ENCODE measurements at places on chromosomes 1 and 21.

DNA sequence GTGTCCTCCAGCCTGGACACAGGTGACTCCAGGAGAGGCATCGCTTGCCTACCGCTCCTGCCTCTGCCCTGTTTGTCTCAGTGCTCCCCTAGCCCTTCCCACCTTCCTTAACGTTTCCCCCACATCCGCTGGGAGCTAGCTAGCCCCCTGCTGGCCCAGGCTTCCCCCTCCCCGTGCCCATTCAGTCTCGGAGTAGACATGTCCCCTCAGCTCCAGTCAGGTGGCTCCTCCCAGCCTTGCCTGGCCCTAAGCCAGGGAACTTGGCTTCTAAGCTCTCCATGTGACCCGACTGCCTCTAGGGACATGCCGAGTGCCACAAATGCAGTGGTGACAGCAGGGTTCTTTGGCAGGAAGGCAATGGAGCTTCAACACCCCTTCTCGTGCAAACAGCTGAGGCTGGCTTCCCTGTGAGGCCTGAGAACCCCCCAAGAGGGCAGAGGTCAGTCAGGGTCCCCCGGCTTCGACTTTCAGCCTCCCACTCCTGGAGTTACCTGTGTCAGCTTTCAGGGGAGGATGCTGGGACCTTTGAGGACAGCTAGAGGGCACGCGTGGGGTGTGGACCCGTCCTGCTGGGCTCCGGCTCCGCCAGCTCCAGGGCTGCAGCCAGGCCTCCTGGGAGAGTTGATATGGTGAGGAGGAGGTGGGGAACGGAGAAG is 16.2 kb downstream of the DRAXIN start:
- peak; percentile 93 for DNase-seq

DNA sequence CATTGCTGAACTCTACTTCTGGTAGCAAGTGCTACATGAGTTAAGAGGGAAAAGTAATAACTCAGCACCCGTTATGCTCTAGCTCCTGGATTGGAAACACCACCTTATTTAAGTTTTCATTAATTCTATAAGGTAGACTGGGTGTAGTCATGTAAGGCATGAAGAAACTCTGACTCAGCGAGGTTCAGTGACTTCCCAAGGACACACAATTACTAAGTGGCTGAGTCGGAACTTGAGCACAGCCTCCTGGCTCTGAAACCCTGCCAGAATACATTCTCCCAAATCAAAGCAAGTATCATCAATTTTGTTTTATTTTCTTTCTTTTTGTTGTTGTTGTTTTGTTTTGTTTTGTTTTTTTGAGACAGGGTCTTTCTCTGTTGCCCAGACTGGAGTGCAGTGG is 29.1 kb upstream of the SCCPDH start:
- no peak for DNase-seq

GRCh38 chr1:159248311-159248710 is 43.6 kb downstream of the ACKR1 start:
- no peak for DNase-seq

GRCh38 chr1:31583995-31584868 is 7.9 kb downstream of the TINAGL1 start:
- no peak for DNase-seq

- DNase-seq, result no peak
These were observed 273.1 kb downstream of the MATN1 start for GRCh38 chr1:30450148-30450817.

DNA sequence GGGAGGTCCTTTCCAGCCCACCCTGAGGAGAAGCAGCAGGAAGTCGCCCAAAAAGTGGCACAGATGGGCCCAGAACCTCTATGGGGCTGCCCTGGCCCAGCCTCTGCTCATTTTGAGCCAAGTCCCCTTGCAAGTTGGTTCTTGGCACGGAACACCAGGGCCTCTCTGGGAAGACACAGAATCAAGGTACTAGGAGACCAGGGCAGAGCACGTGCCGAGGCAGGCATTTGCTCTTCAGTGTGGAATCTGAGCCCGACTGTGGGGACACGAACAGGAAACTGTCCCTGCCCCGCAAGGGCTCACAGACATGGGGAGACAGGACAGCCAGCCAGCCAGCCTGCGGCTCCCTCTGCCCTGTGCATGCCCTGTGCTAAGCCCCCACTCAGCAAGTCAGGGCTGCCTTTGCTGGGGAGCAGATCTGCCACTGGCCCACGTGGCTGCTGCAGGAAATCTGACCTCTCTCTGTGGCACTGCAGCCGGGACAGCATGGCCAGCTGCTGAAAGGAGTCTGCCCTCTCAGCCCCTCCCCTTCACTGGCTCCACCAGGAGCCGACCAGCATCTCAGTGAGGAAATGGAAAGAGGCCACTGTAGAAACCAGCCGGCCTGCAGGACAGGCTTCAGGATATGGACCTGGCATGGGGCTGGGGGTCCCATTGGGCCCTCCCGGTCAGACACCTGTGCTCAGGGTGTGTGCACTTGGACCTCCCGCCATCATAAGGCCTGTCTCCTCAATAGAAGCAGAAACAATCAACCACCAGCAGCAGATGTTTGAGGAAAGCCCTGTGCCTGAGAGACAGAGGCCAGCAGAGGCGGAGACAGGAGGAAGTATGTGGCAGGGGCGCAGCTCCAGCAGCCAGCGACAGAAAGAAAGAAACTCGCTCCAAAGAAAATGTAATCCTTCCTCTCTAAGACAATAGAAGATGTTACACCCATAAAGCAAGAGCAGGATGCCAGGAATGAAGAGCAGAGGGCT is 3.7 kb downstream of the ARHGEF16 start:
- no peak for DNase-seq

DNA sequence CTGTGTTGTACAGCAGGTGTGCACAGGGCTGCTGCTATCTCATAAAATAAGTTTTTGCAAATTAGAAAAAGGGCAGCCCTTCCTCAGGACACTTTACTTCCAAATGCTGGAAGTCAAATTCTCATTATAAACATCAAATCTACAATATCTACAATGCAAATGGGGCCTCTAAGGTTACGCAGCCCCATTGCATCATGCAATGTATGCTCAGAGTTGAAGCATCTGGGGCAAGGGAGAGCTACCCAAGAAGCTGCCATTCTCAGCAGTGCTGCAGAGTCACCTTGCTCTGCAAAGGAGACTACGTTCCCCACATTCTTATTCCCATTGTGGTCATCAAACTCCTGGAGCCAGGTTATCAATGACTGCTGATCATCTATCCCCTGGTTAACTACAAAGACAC is 208.9 kb upstream of the POGK start:
- no peak for DNase-seq

DNA sequence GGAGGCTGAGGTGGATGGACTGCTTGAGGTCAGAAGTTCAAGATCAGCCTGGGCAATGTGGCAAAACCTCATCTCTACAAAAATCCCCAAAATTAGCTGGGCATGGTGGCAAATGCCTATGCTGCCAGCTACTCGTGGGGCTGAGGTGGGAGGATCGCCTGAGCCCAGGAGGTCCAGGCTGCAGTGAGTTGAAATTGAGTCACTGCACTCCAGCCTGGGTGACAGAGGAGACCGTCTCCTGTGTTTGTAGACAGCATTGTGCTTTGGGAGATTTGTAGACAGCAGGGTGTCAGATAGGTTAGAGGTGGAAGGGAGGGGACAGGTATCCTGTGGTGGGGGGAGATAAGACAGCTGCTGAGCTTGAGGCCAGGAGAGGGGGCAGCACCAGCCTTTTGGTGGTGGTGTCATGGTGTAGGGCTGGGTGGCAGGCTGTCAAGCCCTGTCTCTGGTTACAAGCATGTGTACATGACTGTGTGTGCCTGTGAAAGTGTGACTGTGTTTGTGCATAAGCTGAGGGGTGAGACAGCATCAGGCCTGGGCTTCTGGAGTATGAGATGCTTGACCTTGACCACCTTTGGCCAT is 15.2 kb downstream of the PPFIA4 start:
- no peak for DNase-seq

GRCh38 chr1:55089683-55090082 is 50.3 kb downstream of the PCSK9 start:
- no peak for DNase-seq

GRCh38 chr1:159339536-159339935 is 37.4 kb downstream of the FCER1A start:
- no peak for DNase-seq

DNA sequence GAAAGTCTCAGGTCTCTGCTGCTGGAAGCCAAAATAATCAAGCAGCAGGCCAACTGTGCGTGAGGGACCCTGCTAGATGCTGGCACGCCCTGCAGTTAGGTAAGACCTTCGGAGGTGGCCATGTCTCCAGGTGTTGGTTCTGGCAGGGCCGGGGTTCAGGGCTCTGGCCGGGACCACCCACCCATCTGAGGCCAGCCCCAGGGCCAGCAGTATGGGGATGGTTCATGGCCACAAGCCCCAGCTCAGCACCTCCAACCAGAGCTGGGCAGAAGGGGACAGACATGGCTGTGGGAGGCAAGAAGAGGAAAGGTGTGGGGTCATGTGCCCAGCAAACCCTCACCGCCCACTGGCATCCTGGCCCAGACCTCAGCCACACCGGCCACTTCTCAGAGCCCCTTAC is 23.3 kb downstream of the LRP8 start:
- DNase-seq, result no peak

DNA sequence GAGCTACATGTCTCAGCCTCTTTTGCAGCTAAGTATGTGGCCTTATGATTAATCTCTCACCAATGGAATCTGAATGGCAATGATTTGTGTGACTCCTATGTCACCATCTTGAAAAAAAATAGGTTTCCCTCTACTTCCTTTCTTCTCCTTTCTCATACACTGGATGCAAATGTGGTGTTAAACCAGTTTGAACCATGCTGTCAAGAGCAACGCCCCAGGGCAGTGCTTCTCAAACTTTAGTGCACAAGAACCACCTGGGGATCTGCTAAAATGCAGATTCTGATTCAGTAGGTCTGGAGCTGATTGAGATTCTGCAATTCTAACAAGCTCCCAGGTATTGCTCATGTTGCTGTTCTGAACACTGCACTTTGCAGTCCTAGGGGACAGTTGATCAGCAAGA is 44.7 kb upstream of the ZNF644 start:
- DNase-seq, result no peak

- peak; percentile 66 for DNase-seq
These were observed 55.6 kb downstream of the NKAIN1 start for GRCh38 chr1:31183927-31184554.

DNA sequence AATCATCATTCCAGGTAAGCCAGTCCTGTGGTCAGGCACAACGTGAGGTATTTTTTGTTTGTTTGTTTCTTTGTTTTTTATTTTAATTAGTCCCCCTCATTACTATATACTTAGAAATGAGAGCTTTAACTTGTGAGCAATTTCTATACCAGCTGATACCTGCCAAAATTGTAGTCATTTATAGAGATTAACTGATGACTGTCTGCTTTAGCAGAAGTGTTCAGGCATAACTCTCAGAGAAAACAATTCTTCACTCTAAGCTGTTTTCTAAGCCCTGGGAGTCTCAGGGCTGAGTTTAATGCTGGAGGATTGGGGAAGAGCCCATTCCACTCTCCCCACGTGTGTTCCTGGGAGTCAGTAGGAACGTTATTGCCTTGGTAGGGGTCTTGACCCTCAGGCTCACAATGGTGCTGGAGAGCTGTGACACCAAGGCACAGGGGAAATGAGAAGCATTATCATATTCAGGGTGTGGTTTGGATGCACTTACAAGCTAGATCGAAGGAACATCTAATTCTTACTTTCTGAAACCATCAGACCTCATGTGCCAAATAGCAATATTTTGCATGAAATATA is 168.2 kb downstream of the CLIC6 start:
- no peak for DNase-seq

DNA sequence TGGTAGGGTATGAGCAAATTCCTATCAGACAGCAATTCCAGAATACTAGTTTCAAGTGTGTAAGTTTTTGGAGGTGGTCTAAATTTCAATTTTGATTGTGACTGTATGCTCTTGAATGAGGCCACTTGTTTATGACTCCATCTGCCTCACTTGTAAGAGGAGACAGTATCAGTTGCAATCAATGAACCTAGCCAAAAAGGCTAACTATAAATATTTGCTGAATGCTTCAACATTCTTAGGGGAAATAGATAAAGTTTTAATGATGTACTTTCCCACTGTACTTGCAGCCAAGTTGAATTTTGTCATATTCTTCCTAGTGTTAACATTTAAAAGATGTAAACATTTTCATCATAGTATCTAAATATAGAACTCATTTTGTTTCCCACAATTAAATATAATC is 32.1 kb upstream of the RWDD3 start:
- no peak for DNase-seq

GRCh38 chr1:30405081-30405480 is 318.3 kb downstream of the MATN1 start:
- DNase-seq, result no peak

DNA sequence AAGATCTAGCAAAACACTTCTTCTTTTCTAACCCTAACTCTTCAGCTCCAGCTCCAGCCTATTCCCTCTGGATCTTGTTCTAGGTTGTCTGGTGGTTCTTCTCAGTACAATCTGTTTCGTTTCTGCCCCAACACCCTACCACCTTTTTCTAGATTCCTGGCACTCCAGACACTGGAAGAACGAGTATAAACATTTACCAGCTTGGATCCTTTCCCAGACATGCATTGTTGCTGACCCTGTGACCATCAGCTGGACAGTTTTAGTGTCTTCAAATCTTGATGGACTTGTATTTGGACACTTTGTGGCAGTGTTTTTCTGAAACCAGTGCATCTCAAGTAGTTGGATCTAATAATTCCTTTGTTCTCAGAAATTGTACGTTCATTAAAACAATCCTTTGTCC is 30.6 kb upstream of the CACNA1E start:
- no peak for DNase-seq

DNA sequence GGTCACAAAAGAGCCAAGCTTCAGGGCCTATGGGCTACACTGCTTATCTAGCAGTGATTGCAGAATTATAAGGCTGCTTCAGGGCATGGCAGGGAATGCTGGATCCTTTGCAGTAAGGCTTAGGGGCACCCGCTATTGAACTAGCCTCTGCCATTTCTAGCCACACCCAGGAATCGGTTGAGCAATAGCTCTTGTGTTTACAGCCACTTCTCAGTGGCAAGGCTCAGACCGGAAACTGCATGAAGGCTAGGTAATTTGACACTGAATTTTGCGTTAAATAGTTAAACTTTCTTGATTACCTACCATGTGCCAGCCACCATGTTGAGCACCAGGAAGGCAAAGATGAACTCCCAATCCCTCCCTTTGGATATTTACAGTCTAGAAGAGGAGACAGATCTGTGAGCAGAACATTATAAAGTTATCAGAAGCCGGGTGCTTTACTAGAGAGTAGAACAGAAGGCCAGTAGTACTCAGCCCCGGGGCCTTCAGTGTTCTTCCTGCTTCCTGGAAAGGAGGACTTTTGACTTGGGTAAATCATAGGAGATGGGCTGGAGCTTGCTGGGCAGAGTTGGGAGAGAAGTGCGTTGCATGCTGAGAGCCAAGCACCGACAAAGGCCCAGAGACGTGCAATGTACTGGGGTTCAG is 98.6 kb upstream of the LPGAT1 start:
- DNase-seq, result peak; percentile 69

GRCh38 chr1:26530410-26530894 is 891 bp downstream of the RPS6KA1 start:
- peak; percentile 40 for DNase-seq

- no peak for DNase-seq
These were observed 22.5 kb downstream of the SLC45A1 start for GRCh38 chr1:8340448-8340847.

DNA sequence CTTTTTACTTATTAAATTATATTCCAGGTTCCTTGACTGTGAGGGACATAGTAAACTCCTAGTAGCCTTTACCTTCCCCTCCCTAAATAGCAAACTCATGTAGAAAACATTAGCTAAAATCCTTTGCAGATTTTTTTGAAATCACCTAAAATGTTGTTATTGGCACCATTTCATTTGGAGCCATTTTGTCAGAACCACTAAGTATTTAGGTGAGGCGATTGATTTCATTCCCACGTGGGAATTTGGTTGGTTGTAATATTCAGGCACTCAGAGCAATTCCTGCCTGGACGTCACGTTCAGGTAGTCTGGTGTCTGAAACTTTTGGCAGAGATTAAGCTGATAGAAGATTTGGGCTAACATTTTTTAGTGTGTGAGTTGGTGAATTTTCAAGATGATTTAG is 84.3 kb downstream of the CAMTA1 start:
- no peak for DNase-seq

Data from NCI-H1105 (cell line).